CD4-positive, alpha-beta T cell treated with Interleukin-15 for 1 hour (primary cell): ENCODE measurements at places on chromosomes 11 and 22.

- DNase-seq, result no peak
Observed at GRCh38 chr11:93169950-93170561, 27.7 kb downstream of the SLC36A4 start.

DNA sequence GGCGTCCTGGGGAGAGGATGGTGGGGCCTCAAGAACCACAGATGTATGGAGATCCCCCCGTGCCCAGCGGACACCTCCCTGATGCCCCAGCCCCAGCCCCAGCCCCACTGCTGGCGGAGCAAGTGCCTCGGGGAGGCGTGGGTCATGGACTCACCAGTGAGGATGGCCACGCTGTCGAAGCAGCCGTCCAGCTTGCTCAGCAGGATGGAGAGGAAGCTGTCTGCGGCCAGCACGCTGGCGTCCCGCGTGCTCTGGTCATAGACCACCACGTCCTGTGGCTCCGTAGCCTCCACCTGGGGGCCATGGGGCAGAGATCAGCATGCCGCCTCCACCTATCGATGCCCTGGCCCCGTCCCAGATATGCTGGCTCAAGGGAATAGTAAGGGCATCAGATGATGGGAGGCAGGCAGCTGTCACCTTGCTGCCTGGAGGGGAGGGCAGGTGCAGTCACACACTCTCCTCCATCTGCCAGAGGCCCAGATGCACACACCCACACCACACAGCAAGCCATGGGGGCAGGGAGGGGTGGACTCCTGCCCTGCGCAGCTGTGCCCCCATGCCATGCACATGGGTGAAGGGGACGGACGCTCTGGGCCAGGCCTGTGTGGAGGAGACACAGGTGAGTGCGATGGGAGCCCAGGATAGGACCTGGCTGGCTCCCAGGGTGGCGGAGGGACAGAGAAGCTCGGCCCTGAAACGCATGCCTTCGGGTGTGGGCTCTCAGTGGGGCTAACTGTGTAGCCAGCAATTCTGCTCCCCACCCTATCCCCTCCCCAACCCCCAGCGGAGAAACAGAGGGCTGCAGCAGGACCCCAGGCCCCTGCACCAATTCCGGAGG, 8.2 kb downstream of the DUSP8 start:
- DNase-seq, result no peak

DNA sequence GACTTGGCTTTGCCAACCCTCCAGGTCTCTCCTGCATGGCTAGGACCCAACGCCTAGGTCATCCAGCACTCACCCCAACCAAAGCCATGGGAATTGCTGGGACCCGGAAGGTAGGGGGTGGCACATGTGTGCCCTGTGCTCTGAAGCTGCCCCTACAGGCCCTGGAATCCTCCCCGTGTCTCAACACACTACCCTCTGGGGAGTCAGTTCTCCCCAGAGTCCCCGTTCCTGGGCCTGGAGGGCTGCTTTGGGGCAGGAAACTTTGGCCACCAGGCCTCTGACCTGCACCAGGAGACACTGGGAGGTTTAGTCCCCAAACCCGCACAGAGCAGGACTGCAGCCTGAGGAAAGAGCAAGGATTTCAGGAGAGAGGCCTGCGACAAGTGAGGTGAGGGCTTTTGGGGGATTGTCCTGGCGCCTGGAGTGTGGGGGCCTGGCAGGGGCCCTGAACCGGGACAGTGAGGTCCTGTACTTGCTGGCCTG, 495 bp upstream of the IFITM1 start:
- DNase-seq, result no peak

GRCh38 chr22:37334461-37334858, 52.2 kb downstream of the CYTH4 start:
- no peak for DNase-seq

- no peak for DNase-seq
Observed at GRCh38 chr11:69058511-69059270, 10.0 kb downstream of the TPCN2 start.

- DNase-seq, result peak; percentile 88
Observed at GRCh38 chr22:36470162-36470993, 11.1 kb downstream of the TXN2 start.

- no peak for DNase-seq
Observed at GRCh38 chr11:110897035-110897434, 184.8 kb upstream of the ARHGAP20 start.

- DNase-seq, result no peak
Observed at GRCh38 chr11:40166892-40167291, 1292.6 kb downstream of the LRRC4C start.

DNA sequence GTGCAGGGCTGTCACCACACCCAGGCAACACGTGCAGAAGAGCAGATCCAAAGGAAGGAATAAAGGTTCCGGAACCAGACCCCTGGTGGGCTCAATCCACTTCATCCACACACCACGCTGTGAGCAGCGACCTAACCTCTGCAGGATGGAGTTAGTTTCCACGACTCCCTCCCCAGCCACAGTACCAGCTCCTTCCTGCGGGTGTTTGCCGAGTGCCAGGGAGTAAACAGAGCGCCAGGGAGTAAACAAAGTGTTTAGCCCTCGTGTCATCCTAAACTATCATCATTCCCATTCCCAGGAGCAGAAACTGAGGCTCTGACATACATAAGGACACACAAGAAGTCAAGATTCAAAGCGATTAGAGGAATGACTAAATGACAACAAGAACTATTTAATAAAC, 261.3 kb downstream of the MN1 start:
- DNase-seq, result no peak

GRCh38 chr11:34658071-34659015, 37.5 kb downstream of the EHF start:
- DNase-seq, result no peak

DNA sequence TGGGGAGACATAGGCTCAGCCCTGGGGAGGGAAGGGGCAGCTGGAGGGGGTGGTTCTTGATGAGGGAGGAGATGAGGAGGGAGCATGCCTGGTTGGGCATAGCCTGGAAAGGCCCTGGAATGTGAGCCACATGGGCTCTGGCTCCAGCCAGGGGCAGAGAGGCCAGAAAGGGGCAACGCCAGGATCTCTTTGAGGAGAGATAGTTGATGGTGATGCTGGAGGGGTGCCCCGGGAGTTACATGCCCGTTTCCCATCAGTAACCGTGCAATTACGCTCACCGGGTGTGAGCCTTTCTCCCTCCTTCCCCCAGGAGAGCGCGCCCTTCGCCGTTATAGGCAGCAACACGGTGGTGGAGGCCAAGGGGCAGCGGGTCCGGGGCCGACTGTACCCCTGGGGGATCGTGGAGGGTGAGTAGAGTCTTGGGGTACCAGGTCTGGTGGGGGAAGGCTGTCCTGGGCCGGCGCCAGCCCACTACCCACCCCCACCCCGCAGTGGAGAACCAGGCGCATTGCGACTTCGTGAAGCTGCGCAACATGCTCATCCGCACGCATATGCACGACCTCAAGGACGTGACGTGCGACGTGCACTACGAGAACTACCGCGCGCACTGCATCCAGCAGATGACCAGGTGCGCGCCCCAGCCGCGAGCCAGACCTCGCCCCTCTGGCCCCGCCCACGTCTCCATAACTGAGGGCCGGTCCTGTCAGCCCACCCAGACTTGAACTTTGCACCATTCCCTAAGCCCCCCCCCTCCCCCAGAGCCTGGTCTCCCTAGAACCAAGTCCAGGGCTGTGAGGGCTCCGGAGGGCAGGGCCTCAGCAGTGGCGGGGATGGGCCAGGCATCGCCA, 1.8 kb upstream of the GP1BB start:
- no peak for DNase-seq
